ENCODE measurements at places on chromosomes 5 and 9.

DNA sequence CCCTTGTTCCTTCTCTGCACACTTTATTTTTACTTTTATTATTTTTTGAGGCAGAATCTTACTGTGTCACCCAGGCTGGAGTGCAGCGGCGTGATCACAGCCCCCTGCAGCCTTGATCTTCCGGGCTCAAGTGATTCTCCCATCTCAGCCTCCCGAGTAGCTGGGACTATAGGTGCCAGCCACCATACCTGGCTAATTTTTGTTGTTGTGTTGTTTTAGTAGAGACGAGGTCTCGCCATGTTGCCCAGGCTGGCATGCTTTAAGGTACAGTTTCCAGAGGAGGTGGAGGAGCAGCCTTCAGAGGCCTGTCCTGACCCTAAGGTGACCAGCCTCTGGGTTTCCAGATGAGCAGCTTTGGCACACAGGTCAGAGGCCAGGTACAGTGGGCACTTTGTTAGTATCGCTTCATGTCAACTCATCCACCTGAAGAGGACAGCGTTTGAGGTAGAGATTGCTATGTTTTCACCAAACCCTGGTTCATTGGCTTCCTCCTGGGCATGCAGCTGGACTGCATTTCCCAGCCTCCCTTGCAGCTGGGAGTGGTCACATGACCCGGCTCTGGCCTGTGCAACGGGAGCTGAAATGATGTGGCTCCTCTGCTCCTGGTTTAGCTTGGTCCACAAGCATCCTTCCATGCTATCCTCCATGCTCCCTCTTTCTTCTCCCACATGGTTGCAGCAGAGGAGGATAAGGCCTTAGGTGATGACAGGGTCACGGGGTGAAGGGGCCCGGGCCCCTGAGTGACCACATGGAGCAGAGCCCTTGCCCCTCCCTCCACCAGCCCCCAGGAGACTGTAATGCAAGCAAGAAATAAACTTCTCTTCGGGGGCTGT lies 139.3 kb upstream of the IER5L start:
- DNase-seq = no peak

DNA sequence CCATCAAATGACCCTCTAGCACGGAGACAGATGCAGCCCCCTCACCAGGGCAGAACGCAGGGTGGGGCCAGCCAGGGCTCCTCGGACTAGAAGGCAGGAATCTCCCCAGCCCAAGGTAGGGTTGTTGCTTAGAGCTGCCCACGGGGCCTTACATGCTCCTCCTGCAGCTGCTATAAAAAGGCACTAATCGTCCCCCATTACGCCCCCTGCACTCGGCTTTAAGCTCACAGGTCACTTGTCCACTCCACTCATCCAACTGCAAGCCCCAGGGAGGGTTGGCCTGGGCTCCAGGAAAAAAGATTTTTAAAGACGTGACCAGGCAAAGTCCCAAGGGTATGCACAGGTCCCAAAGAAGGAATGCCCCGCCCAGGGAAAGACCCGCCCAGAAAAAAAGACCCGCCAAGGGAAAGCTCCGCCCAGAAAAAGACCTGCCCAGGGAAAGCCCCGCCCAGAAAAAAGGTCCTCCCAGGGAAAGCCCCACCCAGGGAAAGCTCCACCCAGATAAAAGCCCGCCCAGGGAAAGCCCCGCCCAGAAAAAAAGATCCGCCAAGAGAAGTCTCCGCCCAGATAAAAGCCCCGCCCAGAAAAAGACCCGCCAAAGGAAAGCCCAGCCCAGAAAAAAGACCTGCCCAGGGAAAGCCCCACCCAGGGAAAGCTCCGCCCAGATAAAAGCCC lies 11.1 kb downstream of the GRIN1 start:
- no peak for DNase-seq

DNA sequence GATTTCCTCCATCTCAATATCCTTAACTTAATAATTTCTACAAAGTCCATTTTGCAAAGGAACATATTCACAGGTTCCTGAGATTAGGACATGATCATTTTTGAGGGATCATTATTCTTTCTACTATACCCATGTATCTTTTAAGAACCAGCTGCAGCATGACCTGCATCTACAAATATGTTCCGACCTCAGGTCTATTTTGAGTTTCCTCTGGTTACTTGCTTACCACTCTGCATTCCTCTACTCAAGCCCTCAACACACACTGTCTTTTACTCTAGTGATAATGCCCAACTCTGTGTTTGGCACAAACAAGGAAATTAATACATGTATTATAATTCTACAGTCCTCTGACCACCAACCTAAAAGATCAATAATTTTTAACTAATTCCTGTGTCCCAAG lies 386.1 kb downstream of the DNAH5 start:
- no peak for DNase-seq

GRCh38 chr9:110214586-110215355 lies 6.8 kb upstream of the C9orf152 start:
- DNase-seq = no peak

- peak; percentile 88 for DNase-seq
Measured at GRCh38 chr9:125959951-125960619, 212.9 kb downstream of the PBX3 start.

DNA sequence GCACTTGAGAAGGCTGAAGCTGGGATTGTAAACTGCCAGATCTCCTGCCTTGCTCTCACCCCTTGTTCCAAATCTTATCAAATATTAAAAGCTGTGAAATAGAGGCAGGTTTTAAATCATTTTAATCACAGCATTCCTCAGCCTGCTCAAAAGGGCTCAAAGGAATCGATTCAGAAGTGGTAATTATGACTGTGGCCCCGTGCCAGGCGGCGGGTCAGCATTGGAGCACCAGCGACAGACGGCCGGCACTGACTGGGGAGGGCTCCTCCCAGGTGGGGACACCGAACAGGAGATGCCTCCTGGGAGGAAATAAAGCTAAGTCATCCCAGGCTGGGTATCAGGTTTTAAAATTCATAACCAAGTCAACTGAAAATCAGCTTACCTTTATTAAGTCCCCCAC lies 66.7 kb downstream of the KCNIP1 start:
- no peak for DNase-seq

GRCh38 chr5:178335302-178336030 lies 102.9 kb upstream of the PHYKPL start:
- no peak for DNase-seq

GRCh38 chr9:128001779-128002298 lies 21.1 kb upstream of the EEIG1 start:
- DNase-seq = no peak

All from globus pallidus (tissue), 1 donor.